ENCODE measurements at places on chromosomes 16 and 17. TPM values are rescaled to one million over a fixed set of nuclear protein-coding genes. Genes with fewer than 3 reads are reported as not detected.

- no peak for DNase-seq
Observed at GRCh38 chr17:55436224-55437158, 14.9 kb upstream of the MMD start.

GRCh38 chr16:24950275-24950674 lies 64.9 kb downstream of the ARHGAP17 start:
- DNase-seq = no peak

DNA sequence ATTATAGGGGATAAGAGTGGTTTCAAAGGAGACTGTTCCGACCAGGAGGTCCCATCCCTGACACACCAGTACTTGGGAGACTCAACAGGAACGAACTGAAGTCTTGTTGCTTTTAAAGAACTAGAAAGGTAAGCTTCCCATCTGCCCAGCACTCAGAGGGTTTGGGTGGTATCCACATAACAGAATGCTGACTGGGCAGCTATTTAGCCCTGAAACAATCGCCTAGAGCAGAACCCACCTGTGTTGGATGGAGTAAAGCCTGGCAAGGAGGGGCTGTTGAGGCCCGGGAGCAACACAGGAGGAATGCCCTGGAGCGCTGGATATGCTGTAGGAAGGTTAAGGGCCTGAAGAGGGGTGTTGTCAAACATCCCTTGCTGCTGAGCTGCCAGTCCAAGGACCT lies 254.9 kb downstream of the ZFHX3 start:
- no peak for DNase-seq

DNA sequence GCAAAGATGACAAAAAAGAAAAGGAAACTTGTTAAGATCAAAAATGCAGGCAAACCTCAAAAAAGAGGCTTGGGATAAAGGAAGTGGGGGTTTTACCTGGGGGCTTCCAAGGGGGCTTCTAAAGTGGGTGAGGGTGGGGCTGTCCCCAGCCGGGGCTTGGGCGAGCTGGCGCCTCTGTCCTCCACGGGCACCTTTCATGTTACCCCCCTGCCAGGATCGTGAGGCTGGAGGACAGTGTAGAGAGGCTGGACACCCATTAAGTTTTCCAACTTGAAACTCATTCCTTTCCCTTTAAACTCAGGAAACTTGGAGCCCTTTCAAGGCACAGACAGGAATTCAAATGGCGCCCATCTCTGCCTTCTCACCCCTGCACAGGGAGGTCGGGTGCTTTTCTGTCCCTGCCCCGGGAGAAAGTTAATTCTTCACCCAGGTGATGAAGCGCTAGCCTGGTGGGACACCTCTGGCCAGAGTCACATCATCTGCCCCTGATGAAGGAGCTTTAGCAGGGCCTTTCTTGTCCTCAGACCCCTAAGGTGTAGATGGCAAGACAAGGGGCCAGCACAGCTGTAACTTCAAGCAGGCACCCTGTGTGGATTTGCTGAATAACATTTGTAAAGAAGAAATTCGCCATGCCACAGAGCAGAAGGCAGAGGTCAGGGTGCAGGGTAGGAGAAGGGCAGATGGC lies 87.3 kb downstream of the C16orf78 start:
- DNase-seq = no peak

DNAAF8 gene
- not detected for total RNA-seq

C17orf107 gene
- total RNA-seq = 1.1 TPM

DNA sequence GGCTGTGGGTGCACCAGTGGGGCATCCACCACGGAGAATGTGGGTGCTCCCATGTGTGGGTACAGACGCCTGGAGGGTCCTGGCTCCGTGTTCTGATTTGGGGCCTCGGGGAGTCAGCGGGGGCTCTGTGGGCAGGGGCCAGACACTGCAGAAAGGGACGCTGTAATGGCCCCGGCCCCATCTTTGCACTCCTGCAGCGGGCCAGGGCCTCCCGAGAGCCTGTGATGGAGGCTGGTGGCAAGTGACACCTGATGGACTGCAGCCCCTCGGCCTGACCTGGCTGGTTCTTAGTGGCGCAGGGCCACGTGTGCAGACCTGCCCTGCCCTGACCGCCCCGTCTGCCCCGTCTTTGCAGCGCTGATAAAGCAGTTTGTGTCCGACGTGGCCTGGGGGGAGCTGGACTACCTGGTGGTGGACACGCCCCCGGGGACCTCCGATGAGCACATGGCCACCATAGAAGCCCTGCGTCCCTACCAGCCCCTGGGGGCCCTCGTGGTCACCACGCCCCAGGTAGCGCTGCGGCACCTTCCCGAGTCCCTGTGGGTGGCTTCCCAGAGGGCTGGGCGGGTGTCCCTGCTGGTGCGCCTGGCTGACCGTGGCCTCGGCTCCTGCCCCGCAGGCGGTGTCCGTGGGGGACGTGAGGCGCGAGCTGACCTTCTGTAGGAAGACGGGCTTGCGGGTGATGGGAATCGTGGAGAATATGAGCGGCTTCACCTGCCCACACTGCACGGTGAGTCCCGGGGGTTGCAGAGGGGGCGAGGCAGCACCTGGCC lies 4.7 kb downstream of the NUBP2 start:
- no peak for DNase-seq

- no peak for DNase-seq
Observed at GRCh38 chr17:31631766-31632165, 227.3 kb downstream of the COPRS start.

GRCh38 chr17:16911141-16911937 lies 60.6 kb downstream of the TNFRSF13B start:
- DNase-seq = peak; percentile 34

GRCh38 chr16:12201866-12202265 lies 225.3 kb downstream of the SNX29 start:
- no peak for DNase-seq

All from OCI-LY7 (cell line).